ENCODE measurements at places on chromosomes 12 and 14.

GRCh38 chr12:124030510-124030909, 57.5 kb downstream of the ZNF664 start:
- peak; percentile 95 for DNase-seq

GRCh38 chr14:88017535-88017934, 12.6 kb downstream of the GPR65 start:
- no peak for DNase-seq

DNA sequence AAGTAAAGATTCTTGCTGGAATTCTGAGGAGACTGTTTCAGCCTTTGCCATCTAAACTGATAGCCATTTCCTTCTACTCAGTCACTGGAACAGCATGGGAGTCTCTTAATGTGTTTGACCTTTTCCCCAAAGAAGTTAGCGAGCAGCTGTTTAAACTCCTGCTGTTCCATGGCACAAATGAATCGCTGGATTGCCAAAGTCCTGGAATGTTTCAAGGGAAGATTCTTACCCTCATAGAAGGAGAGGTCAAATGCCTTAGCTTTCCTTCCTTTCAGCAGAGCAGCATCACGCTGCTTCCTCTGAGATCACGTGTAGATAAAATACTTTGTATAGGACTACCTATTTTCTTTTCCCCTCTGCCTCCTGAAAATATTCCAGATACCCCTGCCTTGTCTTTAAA, 10.5 kb upstream of the NR2C1 start:
- DNase-seq, result peak; percentile 65

DNA sequence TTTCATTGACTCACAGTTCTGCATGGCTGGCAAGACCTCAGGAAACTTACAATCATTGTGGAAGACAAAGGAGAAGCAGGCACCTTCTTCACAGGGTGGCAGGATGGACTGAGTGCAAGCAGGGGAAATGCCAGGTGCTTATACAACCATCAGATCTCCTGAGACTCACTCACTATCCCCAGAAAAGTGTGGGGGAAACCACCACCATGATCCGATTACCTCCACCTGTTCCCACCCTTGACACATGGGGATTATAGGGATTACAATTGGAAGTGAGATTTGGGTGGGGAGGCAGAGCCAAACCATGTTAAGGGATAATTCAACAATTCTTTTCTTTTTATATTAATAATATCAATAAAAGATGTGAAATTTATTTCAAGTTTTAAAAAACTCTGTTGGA, 34.1 kb downstream of the CNTN1 start:
- no peak for DNase-seq

DNA sequence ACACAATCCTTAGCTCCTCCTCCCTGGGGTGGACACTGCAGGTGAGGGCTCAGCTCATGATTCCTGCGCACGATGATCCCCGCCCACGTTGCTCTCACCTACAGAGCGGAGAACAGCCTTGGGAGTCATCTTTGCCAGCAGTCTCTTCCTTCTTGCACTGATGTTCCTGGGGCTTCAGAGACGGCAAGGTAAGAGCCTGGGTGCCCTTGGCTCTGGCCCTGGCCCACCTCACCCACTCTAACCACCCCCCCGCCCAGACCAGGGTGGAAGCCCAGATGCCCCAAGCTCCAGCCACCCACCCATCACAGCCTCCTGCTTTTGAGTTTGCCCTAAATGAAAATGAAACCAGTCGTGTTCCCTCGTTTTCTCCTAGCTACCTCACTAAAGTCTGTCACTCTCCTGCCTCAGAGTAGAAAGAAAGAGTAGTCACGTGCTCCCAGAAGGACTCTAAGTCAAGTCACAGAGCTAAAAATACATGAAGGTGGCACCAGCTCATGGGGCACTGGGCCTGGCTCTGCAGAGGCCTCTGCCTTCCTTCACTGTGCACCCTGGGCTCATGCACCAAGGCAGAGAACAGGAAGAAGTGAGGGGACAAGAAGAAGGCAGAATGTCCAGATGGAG, 9.0 kb downstream of the TAPBPL start:
- DNase-seq, result no peak

DNA sequence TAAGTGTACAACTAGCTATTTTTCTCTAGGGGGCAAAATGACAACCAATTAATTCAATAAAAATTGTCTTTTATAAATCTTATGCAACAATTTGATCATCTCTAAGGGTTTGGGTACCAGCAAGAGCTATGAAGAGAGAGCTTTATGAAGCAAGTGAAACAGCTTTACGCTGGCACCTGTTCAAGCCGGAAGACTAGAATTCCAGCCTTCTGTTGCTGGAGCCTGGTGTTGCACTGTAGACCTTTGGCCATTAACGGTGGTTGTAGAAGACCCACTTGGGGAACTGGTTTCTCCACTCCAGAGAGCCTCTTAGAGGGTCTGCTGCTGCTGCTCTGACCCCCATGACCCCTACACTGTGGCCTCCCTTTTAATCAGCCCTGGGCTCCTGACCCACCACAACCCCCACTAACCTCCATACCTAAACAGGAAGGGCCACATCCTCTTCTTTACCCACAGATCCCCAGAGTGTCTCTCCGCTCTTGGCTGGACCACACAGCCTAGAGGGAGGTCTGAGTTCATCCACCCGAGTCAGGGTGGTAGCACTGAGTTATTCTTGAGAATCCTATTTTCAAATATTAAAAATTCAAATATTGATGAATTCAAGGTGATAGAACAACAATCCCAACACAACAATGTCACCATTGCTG, 54.6 kb upstream of the STON2 start:
- no peak for DNase-seq
